GM10248 (cell line): ENCODE measurements at places on chromosomes 1 and 21.

DNA sequence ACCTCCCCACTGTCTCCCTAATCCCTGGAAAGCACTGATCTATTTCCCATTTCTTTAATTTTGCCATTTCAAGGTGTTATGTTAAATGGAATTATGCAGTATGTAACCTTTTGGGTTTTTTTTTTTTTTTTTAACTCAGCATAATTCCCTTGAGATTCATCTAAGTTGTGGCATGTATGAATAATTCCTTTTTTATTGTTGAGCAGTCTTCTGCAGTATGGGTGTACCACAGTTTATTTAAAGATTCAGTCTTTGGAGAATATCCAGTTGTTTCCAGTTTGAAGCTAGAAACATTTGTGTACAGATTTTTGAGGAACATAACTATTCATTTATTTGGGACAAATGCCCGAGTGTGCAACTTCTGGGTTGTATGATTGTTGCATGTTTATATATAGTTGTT, 162.2 kb upstream of the FAM78B start:
- no peak for DNase-seq

- no peak for DNase-seq
These were observed 52.0 kb upstream of the IVNS1ABP start for GRCh38 chr1:185368913-185369491.

- no peak for DNase-seq
These were observed 98.8 kb downstream of the ST3GAL3 start for GRCh38 chr1:43806183-43806582.

GRCh38 chr1:64484651-64485050, 14.7 kb downstream of the CACHD1 start:
- no peak for DNase-seq

DNA sequence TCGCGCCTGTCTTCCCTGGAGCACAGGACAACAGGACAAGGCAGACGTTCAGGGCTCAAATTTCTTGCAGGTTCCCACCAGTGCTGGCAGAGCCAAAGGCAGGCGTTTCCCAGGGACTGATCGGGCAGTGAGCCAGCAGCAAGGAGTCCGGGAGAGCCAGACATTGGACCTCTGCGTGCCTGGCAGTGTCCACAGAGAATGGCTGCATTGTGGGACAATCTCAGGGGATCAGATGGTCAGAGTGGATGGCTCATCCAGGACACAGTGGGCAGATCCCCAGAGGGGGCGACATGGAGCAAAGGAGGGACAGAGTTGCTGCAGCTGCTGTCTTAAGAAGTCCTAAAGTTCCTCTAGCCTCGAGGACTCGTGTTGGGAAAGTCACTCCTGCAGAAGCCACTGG, 4.6 kb downstream of the TMEM63A start:
- no peak for DNase-seq

- DNase-seq: no peak
These were observed 37.0 kb upstream of the PUM1 start for GRCh38 chr1:31102501-31102950.

DNA sequence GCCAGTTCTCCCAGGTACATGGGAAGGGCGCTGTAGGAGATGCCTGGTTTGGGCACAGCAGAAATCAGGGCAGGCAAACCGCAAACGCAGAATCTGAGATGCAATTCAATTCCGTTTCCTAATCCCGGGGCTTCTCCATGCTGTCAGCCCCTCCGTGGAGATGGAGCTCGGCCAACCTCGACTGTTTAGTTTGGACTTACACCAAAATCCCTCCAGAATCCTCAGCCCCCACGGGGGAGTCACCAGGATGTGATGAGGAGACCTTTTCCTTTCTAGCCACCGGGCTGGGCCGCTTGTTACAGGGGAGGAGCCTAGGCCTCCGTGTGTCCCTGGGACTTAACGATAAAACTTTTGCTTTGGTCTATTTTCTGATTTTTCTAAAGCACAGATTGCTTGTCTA, 7.9 kb downstream of the SLC2A7 start:
- DNase-seq: no peak

GRCh38 chr1:119968068-119968492, 71.8 kb upstream of the ADAM30 start:
- peak; percentile 37 for DNase-seq

DNA sequence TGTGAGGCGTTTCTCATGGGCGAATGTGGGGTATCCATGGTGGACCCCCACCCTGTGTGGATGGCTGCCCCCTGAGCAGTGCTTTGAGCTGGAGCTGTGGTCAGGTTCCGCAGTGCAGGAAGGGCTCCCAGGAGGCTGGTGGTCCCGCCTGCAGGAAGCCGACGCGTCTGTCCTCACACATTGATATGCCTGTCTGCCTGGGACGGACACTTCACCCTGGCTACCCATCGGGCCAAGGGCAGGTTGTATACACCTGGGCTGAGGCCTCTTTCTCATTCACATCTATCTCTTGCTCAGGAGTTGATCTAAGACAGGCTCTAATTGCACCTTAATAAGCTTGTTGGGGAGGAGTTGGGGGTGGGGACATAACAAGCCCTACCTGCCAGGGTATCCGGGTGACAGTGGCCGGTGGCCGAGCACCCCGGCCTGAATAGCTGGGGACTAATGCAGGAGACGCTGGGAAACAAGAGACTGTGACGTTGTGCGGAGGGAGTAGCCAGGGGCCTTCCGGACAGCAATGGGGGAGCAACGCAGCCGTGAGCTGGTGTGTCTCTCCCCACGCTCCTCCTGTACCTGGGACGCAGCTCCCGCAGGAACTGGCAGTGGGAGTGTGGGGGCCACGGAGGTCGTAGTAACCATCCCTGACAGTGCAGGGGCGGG, 21.7 kb downstream of the PDXK start:
- no peak for DNase-seq

- no peak for DNase-seq
These were observed 60.9 kb upstream of the S1PR1 start for GRCh38 chr1:101175886-101176285.

GRCh38 chr1:245894843-245895242, 612.2 kb downstream of the SMYD3 start:
- DNase-seq: no peak

DNA sequence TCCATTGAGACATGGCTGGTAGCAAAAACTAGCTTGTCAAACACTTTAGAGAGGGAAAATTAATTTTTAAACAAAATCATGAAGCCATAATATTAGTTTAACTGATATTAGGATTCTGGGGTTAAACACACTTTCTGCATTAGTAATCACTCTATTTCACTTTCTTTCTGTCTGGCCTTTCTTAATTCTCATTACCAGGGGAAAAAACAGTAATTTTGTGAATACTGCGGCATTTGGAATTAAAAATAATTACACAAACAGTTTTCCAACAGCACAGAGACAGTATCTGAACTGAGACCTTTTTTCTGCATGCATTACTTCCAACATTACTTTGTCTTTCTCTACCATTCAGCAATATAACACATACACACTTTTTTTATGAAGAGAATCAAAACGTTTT, 190.6 kb downstream of the MRPL39 start:
- DNase-seq: no peak

DNA sequence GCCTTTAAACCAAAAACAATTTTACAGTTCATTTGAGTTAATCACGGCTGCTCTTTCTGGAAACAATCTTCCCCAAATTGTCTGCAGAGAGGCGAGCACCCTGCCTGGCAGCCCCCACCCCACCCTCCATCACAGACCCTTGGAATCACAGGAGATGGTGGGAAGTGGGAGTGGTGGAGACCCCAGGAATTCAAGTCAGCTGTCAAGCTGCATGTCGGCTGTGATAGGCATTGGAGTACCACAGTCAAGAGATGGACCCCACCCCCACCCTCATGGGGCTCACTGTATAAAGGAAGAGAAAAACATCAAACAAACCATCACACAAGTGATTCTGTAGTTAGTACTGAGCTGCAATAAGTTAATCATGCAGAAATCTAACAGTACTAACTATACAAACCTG, 360.4 kb downstream of the MATN1 start:
- DNase-seq: no peak

DNA sequence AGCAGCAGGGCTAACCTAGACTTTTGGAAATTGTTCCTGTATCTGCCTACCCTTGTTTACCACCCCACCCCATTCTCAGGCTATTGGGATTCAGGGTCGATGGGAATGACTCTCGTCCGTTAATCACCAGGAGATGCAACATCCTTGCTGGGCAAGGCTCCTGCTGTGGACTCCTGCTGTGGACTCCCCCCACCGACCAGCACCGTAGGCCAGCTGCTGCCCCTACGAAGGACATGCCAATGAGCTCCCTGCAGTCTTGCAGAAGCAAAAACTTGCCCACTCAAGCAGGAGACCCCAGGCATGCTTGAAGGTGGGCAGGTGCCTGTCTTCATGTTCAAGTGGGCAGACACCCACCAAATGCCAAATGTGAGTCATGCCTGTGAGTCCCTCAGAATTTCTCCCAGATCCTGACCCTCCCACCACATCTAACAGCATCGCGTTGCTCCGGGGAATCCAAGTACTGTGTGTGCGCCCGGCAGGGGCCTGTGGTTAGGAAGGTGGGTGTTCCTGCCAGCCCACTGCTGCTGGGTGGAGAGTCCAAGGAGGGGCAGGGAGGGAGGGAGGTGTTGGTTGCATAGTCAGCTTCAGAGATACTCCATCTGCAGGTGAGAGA, 41.7 kb upstream of the SOX13 start:
- no peak for DNase-seq

DNA sequence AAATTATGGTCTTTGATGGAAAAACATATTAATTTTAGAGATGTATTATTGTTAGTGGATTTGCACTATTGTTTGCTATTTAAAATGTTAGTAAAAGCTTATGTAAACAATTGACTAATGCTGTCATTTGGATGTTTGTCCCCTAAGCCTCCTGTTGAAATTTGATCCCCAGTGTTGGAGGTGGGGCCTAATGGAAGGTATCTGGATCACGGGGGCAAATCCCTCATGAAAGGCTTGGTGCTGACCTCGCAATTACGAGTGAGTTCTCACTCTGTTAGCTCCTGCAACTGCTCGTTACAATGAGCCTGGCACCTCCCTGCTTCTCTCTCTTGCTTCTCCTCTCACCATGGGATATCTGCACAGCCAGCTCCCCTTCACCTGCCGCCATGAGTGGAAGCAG, 14.3 kb downstream of the TMEM35B start:
- DNase-seq: no peak

DNA sequence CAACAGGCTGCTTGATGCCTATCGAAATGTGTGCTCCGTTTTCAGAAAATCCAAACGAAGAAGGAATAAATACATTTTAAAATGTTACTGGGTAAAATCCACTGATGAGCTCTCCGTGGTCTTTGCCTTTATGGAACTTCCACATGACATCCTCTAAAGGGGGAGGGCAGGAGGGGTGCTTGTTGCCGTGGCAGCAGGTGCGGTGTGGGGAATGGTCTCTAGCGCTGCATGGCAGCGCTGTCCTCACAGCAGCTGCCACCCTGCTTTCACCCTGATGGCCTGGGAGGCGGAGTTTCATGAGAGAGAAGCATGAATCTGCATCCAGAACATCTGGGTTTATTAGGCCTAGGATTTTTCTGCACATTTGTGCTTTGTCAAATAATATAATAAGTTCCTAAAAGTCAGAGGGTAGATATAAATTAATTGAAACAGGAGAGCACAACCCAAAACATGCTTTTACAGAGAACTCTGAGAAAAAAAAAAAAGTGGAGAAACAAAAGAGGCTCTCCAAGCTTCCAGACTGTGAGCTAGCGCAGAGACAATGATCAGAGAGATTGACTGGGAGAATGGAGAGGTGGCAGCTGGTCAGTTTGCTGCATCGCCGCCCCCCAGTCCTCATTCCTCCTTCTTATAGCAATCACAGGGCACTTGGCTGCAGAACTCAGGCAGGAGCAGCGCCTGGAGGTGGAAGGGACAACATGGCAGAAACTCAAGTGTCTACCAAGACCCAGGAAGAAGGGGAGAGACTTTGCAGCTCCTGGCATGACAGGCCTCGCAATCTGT, 228.6 kb downstream of the DSCAM start:
- DNase-seq: no peak

DNA sequence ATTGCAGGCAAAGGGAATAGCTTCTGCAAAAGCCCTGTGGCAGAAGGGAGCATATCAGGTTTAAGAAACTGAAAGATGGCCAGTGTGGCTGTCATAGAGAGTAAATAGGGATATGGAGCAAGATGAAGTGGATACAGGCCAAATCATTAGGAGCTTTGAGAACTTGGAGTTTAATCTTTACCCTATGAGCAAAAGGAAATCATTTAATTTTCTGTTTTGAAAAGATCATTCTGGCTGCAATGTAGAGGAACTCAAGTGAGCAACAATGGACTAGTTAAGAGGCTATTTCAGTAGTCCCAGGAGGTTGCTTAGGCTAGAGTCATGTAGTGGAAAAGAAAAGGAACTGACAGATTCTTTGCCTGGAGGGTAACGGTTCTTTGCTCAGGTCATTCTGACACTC, 47.2 kb downstream of the RAP1A start:
- no peak for DNase-seq

DNA sequence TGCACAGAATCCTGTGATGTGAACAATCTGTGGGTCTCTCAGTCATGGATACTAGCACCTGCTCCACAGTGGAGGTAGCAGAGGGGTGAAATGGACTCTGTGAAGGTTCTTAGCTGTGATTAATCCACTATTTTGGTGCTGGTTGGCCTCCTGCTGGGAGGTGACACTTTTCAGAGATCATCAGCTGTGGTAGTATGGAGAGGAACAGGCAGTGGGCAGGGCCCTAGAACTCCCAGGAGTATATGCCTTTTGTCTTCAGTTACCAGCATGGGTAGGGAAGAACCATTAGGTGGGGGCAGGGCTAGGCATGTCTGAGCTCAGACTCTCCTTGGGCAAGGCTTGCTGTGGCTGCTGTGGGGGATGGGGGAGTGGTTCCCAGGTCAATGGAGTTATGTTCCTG, 54.0 kb upstream of the KCNJ15 start:
- no peak for DNase-seq

DNA sequence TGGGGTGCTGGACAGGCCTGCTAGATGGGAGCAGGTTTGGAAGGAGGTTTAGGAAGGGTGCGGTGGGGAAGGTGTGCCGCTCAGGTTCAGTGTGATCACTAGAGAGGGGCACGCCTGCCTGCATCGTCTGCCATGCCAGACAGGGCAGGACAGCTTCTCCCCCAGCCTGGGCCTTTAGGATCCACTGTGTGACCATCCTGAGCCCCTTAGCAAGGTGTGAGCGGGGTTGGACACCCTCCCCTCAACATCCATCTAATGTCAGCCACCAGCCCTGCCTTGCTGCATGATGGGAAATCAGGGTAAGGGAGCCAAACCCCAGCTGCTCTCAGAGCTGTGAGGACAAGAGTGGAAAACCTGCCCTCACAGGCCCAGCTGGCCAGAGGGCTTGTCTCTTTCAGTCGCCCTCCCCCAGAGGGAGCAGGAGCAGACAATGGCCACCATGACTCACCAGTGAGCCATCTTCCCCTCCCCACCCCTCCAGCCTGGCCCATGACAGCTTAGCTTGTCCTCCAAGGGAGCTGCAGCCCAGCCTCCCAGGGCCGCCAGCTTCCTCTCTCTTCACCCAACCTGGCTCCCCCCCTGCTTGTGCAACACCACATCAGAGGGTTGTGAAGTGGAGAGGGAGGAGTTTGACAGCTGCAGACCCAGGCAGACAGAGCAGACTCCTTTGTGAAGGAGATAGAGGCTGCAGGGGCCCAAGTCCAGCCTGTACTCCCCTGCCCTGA, 37.0 kb downstream of the NUAK2 start:
- peak; percentile 75 for DNase-seq
